ENCODE measurements at places on chromosomes 2 and 18. TPM values are rescaled to one million over a fixed set of nuclear protein-coding genes. Genes with fewer than 3 reads are reported as not detected.

SH3RF3 gene
- total RNA-seq, result 0.32 TPM

- DNase-seq, result no peak
Measured at GRCh38 chr2:166297951-166298350, 77.8 kb downstream of the SCN9A start.

DNA sequence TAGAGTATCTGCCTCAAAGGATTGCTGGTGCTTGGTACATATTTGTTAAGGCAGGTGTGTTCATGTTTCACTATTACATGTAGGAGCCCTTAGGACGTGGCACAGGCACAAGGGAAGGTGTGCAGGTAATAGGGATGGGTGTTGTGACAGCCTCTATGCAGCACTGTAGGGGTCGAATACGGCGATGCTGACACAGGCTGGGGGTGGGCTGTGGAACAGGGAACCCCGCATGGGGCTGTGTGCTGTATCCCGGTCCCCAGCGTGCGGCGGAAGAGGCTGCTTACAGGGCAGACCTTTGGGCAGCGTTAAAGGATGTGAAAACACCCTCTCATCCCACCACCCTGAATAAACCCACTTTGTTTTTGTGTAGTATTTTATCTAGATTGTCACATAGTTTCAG lies 21.5 kb downstream of the B3GNT2 start:
- no peak for DNase-seq

SPATA3 gene
- not detected for total RNA-seq

DNA sequence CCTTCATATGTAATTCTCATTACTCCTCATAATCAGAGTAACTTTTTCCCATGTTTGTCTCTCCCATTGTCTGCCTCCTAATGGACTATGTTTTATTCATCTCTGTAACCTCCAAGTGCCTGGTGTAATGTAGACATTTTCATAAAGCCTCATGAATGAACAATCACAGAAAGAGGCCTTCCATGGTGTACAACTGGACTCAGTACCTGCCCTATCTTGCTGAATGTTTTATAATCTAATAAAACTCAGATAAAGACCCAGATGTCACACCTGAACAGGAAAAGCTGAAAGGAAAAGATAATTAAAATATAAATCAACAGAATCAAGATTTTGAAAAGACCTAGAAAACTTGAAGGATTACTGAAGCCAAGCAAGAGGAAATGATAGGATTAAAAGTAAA lies 36.7 kb downstream of the RAB1A start:
- no peak for DNase-seq

DNA sequence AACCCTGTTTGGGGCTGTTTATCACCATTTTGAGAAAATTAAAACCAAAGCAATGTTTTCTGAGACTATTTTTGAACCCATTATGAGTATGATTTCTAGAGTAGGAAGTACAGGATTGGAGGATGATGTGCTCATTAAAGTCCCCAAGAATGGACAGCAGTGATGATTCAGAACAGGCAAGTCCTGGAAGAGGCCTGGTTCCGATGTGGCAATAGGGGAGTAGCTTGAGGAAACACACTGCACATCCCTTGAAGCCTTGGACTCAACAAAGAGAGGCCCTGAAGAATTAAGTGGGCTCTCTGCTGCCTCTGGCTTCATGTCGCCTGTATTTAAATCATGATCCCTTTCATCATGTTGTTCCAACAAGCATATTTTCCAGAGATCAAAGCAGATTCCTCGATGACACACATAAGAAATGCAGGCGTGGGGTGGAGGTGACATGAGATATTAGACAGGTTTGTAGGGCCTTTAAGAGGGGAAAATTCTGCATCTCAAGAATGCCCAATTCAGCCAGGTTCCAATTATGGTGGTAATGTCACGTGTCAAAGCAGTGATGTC lies 242.2 kb downstream of the FHOD3 start:
- no peak for DNase-seq

DNA sequence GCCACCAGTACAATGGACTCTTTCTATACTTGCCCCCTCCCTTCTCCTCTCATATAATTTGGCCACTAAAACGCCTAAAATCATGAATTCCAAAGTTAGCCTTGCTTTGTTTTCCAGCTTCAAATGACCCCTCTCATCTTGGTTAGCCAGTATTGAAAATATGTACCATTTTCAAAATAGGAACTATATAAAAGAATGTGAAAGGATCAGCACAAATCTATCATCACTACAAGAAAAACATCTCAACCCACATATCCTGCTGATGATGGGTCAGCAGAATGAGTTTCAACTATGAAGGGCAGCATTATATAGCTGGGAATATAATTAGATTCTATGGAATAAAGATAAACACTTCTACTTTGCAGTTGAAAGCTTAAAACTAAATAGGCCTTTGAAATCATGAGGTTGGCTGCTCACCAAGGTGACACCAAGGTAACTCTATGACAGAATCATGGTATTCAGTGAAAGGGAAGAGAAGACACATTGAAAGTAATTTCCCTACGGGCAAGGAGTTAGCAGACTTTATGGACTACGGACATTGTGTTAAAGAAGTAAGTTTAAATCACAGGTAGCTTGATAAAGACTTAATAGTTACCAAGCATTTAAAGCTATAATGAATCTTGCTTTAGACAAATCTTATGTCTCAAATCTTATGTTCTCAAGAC lies 873.0 kb downstream of the CPS1 start:
- DNase-seq, result no peak

ICOS gene
- total RNA-seq, result not detected

VIL1 gene
- total RNA-seq, result 0.02 TPM
